ENCODE measurements at places on chromosomes 6 and 20.

DNA sequence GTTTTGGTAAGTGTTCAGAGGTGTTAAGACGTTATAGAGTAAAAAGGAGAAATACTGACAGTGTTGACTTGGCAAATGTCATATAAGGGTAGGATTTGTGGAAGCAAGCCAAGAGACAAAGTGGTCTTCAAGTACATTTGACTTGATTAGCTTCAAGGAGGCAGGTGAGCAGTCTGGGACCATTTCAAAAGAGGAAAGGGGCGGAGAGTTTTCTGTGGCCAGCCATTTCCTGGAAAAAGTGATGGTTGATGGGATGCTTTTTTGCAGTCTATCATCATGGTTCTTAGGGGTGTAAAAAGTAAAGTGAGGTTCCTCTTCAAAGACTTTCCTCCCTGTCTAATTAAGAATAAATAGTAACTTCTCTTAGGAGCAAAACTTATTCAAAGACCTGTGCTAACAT lies 28.7 kb downstream of the FKBP1A start:
- no peak for DNase-seq

DNA sequence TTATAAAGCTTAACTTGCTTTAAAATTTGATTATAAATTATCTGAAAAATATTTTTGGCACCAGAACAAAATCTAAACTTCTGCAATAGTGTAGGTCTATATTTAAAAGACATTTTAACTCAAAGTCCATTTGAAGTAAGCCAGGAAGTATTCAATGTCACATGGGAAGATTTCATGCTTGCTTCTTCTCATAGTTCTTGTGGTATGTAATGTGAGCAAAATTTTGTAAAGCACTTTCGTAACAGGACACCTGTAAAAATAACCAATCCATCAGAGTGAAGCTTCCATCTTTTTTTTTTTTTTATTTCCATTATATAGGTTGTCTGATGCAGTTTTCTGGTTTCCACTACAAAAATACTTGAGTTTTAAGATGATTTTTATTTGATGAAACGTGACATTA lies 386.1 kb downstream of the LAMA2 start:
- no peak for DNase-seq

- DNase-seq = no peak
Observed at GRCh38 chr6:159443417-159443920, 249.6 kb downstream of the SOD2 start.

GRCh38 chr6:116651916-116652315 lies 16.6 kb downstream of the ZUP1 start:
- no peak for DNase-seq

GRCh38 chr6:72724545-72724944 lies 102.7 kb downstream of the KCNQ5 start:
- no peak for DNase-seq

DNA sequence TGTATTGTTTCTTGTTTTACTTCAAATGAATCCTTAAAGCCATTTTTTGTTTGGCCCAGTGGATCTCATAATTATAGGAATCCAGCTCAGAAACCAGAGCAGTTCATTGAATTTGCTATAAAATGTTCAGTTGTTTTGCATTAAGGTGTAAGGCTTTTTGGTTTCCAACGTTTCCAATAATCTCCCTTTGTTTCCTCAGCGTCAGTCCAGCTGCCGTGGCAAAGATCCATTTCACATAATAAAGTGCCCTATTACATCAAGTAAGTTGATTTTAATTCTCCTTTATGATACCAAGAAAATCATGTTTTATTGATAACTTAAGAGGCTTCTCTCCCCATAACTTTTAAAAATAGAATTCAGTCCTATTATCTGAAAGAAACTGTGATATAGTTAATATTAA lies 472.6 kb downstream of the UTRN start:
- no peak for DNase-seq

- DNase-seq = no peak
Observed at GRCh38 chr6:166597711-166598440, 11.4 kb upstream of the RAMACL start.

GRCh38 chr6:26155061-26155930 lies 68.1 kb downstream of the HFE start:
- no peak for DNase-seq

DNA sequence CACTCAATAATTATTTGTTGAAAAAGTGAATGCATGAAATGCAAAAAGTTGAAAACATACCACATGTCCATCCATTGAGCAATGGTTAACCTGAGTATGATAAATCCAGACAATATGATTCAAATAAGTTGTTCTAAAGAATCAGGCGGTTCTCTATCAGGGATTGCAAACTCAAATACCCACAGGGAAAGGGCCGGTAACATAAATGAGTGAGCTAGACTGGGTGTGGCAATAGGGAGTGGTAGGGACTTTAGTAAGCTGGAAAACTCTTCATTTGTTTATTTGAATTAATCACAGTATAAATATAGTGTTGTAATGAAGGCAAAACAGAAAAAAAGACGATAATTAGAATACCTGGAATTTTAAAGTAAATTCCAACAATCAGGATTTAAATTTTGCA lies 106.3 kb downstream of the BCAS1 start:
- no peak for DNase-seq

DNA sequence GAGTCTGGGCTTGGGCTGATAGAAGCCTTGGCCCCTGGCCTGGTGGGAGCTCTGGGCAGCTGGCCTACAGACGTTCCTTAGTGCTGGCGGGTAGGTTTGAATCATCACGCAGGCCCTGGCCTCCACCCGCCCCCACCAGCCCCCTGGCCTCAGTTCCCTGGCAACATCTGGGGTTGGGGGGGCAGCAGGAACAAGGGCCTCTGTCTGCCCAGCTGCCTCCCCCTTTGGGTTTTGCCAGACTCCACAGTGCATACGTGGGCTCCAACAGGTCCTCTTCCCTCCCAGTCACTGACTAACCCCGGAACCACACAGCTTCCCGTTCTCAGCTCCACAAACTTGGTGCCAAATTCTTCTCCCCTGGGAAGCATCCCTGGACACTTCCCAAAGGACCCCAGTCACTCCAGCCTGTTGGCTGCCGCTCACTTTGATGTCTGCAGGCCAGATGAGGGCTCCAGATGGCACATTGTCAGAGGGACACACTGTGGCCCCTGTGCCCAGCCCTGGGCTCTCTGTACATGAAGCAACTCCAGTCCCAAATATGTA lies 957 bp upstream of the VEGFA start:
- no peak for DNase-seq

DNA sequence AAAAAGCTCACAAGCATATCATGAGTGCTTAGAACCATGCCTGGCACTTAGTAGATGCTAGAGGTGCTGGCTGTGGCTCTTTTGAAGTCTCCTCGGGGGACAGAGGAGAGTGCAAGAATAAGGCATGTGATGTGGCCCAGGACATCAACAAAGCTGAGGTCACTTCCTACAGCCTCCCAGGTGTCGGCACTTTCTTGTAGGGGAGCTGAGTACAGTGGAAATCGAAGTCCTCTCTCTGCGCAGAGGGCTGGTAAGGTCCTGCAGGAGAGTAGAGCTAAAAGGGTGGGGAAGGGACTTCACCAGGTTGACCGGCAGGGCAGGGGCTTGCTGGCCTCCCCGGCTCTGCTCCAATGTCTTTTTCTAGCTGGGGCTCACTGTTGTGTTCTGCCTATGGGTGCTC lies 11.2 kb downstream of the SLC13A3 start:
- no peak for DNase-seq

DNA sequence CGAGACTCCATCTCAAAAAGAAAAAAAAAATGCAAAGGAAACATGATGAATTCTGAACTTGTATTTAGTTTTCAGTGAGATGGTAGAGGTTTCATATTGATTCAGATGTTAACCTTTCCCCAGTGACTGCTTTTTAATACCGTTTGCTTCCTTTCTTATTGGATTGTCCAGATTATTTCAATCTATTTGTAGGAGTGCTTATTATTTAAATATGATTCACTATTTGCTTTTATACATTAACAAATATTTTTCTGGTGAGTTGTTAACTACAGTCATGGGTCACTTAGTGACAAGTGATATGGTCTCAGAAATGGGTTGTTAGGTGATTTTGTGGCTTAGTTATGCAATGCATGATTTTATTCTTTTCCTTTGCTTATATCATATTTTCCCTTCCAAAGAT lies 8.4 kb downstream of the PI3 start:
- no peak for DNase-seq

GRCh38 chr20:1861347-1861976 lies 33.7 kb upstream of the SIRPA start:
- no peak for DNase-seq

GRCh38 chr6:167324111-167324510 lies 775 bp upstream of the TTLL2 start:
- DNase-seq = no peak

DNA sequence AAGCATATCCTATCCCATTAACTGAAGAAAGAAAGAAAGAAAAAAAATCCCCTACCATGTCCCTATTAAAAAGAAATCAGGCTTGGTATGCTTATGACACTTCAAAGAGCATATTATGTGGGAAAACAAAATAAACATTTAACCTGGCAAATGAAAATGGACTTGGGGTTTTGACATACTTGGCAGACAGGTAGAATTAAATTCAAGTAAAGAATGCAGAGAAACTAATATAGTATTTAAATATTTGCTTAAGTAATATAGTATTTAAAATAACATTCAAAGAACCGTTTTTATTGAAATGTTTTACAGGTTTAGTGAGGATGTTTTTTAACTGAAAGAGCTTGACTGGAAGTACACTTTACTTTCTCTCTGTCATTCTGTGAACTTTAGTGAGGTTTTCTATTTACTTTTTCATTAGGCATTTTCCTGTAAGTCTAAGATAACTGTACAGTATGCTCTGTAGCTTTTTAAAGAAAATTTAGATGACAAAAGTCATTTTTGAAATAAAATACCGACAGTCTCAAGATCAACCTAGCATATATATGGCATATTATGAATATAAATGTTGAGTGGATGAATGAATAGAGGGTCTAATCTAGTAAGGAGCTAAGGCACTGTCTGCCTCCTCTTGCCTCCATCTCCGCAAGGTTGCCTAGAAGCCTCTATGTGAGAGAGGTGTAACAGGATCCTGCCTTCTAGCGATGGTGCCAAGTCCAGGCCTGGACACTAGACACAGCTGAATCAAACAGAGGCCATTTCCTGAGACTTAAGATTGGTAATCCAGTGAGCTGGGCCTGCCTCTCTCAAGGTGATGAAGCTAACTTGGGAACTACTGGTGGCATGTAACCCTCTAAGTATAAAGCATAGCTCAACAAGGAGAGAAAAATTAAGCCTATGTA lies 344.4 kb upstream of the RUNX2 start:
- no peak for DNase-seq

- DNase-seq = no peak
Observed at GRCh38 chr20:22794200-22794599, 209.8 kb upstream of the FOXA2 start.

- DNase-seq = no peak
Observed at GRCh38 chr6:1770435-1770843, 160.7 kb downstream of the FOXC1 start.

- no peak for DNase-seq
Observed at GRCh38 chr20:36819659-36820058, 46.1 kb upstream of the DSN1 start.

- no peak for DNase-seq
Observed at GRCh38 chr6:105211831-105212230, 32.0 kb upstream of the POPDC3 start.

- DNase-seq = no peak
Observed at GRCh38 chr6:105972440-105972839, 113.7 kb upstream of the PRDM1 start.

DNA sequence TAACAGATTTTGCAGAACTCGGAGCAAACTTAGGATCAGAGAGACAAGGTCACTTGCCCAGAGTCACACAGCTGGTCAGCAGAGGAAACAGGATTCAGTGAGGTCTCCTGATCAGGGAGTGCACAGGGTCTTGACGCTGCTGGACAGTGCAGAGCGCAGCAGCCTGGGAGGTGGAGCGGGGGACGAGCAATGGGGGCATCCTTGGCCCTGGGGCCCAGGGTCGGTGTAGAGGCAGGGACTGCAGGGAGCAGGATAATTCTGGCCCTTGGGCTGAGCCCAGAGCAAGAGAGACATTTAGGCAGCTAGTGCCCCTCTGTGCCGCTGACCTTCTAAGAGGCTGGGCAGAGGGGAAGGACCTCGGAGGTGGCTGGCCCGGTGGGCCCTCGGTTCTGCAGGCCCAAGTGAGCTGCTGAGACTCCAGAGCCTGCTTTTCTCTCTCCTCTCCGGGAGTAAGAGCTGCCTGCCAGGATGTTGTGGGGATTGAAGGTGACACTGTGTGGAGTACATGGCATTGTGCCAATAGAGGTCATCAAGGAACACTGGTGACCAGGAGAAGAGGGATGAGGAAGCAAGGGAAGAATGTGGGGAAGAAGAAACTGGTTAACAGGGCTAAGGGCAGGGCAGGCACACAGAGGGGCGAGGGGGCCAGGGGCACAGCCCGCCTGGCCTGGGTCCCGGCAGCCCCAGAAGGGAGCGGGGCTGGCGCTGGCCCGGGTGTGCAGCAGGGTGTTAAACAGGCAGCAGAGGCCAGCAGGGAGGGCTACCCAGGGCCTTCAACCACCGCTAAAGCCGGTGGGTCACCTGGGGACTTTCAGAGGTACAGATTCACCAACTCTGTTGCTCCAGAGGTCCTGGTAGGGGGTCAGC lies 122.0 kb downstream of the AGPAT4 start:
- no peak for DNase-seq

- no peak for DNase-seq
Observed at GRCh38 chr6:86715676-86716075, 221.7 kb upstream of the HTR1E start.

- no peak for DNase-seq
Observed at GRCh38 chr20:47063407-47063806, 168.8 kb downstream of the EYA2 start.

DNA sequence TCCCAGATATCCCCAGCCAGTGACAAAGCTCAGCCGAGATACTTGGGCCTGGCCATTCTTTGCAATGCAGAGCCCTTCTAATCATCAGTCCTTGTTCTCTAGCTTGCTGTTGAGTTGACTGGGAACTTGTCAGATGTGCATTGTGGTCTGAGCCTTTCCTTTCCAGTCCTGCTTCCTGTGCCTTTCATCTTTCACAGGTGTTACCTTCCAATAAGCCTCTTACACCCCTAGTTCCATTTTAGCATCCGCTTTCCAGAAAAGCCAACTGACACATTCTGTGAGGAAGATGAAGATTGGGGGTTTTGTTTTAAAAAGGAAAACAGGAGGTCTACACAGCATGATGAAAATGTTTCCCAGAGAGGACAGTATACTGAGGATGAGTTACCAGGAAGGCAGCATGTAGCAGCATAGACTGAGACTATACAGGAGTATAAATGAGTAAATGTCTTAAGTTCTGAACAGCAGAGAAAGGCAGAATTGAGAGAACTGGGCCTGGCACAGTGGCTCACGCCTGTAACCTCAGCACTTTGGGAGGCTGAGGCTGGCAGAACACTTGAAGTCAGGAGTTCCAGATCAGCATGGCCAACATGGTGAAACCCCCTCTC lies 5.6 kb upstream of the CEP85L start:
- DNase-seq = no peak

DNA sequence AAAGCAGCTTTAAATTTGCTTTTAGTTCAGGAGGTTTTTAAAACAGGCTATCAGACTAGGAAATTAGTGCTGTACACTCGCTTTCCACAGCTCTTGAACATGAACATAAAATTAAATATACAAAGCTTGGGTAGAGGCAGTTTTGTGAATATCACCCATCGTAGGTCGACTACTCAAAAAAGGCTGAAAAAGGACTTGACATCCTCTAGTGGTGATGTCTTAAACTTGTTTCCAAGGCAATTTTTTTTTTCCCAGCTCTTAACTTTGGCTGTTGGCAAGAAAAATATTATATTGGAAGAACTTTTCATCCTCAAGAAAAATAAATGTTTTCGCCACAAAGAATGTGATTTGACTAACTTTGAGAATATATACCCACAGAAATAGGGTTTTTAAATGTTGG lies 2.9 kb downstream of the MAP7 start:
- no peak for DNase-seq

Measured in CD4-positive, alpha-beta T cell treated with Interleukin-15 for 1 hour (primary cell).